NCI-H2029 treated with DMSO at 0.1 percent for 48 hours (cell line): ENCODE measurements at places on chromosomes 2 and 18.

GRCh38 chr2:29227935-29228675 lies 112.9 kb downstream of the CLIP4 start:
- no peak for DNase-seq

DNA sequence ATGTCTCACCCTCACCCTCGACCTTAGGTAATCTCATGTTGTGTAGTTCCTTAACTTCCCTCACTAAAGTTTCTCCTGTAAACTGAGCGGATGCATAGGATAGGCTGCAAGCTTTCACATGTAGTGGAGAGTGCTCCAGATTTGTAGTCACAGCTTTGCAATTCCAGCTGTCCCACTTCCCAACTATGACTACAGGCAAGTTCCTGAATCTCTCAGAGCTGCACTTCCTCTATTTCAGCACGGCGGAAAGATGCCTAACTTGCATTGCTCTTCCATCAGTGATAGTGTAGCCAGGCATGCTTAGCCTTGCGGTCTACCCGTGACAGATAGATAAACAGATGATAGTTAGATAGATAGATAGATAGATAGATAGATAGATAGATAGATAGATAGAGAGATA lies 183.1 kb upstream of the CCDC68 start:
- DNase-seq = no peak

- DNase-seq = no peak
Observed at GRCh38 chr2:9919512-9919911, 32.0 kb upstream of the GRHL1 start.

DNA sequence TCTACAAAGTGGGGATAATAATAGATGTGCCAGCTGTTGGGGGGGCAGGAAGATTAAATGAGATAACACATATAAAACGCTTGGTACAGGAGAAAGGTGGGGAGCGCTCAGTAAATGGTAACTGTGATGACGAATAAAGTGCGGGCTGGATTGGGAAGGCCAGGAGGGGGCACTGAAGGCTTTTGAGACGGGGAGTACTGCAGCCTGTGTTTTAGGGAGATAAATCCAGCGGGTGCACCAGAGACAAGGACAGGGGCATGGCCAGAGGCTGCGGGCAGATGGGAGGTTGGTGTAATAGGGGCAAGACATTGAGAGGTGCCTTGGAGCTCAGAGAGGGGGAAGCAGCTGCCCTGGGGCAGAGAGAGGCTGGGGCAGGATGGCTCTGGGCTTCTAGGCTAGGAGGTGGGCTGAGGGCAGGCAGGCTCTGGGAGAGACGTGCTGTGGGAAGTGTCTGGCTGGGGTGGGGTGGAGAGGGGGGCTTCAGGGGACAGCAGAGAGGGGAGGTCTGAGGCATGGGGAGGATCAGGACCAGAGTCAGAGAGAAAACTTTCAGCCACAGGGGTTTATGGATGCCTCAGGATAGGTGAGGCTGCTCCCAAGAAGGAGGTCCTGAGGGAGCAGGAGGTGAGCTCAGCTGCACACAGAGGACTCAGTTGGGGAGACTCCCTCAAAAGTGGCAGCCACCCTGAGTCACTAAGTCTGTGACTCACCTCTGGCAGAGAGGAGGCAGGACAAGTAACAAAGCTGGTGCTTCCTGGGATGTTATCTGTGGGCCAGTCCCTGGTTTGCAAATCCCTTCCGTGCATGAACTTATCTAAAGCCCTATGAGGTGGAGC lies 18.8 kb downstream of the TEX44 start:
- DNase-seq = no peak

DNA sequence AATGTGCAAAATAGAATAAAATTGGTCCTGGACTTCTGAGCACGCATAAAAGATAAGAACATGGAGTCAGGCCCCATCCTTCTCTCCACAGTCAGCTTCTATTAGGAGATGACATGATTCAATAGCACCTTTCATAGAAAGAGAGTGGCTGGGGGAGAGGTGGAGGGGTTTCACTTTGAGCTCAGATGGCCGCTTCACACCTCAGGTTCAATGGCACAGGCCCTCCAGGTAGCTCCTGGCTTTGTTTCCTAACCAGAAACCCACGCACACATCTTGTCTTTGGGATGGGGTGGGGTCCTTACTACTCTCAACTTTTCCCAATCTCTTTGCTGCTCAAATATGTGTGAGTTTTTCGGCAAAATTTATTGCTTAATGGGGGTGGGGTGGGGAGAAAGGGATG lies 332.3 kb downstream of the CLIP4 start:
- DNase-seq = no peak

- no peak for DNase-seq
Observed at GRCh38 chr2:171158036-171158789, 2.5 kb downstream of the TLK1 start.

DNA sequence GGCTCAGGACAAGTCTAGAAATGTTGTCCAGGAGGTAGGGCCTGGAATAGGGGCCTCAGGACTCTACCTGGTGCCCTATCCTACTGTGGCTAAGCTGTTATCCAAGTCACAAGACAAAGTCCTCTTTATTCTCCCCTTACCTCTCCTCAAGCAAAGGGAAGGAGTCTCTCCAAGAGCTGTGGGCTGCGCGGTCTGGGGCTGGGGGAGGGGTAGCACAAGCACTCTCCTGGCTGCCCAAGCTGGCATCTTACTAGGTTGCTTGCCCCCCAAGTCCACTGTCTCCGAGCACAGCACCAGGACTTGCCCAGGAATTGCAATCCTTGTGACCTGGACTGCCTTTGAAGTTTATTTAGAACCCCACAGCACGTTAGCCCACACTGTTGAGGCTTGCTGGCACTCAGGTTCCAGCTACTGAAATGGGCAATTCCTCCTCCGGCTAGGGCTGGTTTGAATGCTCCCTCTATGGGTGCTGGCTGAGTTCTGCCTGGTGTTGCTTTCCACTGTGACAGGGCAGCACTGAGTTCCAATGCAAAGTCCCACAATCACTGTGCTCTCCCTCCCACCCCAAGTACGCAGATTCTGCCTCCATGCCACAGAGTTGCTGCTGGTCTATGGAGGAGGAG lies 18.5 kb downstream of the DHRS9 start:
- DNase-seq = no peak

DNA sequence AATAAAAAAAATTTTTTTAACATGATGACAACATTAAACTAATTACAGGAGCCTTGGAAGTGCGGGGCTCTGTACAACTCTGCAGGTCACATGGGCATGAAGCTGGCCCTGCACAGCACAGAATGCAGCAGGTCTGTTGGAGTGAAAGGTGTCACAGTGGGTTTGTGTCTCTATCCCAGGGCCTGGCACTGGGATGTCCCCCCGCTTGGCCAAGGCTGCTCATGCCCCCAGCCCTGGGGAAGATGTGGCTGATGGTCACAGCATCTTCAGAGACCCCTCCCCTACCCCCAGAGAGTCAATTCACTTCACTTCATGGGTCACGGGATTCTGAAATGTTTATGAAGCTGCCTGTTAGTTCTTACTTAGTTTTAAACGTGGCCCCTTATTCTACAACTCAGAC lies 95.9 kb upstream of the TAF1B start:
- DNase-seq = no peak

GRCh38 chr2:184554736-184555135 lies 43.6 kb upstream of the ZNF804A start:
- no peak for DNase-seq

DNA sequence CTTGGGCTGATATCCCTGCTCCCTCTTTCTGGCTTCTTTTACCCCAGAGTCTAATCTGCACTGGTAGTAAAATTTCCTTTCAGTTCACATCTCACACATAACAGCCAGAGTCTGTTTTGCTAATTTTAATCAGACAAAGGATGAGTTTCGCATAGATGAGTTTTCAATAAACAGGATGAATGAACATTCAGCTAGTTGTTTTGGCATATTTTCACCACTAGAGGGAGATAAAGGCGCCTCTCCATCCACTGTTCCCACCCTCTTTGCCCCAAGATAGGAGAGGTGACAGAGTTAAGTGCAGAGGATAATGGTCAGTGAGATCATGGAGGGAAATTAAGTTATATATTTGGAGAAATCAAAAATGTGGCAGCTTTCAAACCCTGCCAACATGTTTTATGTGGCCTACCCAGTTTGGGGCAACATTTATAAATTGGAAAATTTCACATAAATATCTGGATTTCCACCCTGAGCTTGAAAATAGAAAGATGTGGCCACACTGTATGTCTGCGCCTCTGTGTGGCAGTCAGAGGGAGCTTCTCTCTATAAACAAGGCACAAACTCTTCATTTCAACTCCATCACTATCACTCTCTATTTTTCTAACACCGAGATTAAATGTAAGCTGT lies 48.5 kb upstream of the DTNA start:
- DNase-seq = peak; percentile 15

GRCh38 chr2:127118467-127118866 lies 11.5 kb upstream of the BIN1 start:
- no peak for DNase-seq

DNA sequence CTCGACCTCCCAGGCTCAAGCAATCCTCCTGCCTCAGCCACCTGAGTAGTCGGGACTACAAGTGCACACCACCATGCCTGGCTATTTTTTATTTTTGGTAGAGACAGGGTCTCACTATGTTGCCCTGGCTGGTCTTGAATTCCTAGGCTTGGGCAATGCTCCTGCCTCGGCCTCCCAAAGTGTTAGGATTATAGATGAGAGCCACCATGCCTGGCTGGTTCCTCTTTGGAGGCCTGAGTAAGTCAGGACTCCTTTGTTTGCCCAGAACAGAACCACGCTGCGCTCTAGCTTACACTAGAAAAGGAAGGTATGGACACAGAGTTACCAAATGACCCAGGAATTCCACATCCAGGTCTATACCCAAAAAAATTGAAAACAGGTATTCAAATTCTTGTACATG lies 135.9 kb upstream of the SLC1A4 start:
- no peak for DNase-seq

DNA sequence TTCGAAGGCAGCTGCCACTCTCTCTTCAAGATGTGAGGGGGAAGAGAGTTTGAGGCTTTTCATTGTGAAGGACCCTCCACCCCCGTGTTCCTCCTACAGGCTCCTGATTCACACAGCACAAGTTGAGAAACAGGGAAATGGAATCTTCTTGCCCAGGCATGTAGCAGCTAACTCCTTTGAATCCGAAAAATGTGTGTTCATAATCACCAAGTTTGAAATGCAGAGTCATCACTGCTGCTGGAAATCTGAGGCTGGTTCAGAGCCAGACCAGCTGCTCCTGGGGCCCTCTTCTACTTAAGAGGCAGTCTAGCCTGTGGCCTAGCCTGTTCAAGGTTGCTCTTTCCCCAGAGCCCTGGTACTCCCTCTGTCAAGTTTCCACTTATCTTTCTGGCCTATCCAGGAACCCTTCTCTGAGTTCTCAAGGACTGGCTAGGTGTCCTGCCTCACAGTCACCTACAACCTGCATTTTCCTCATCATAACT lies 166.4 kb downstream of the TMEM247 start:
- DNase-seq = peak; percentile 27

DNA sequence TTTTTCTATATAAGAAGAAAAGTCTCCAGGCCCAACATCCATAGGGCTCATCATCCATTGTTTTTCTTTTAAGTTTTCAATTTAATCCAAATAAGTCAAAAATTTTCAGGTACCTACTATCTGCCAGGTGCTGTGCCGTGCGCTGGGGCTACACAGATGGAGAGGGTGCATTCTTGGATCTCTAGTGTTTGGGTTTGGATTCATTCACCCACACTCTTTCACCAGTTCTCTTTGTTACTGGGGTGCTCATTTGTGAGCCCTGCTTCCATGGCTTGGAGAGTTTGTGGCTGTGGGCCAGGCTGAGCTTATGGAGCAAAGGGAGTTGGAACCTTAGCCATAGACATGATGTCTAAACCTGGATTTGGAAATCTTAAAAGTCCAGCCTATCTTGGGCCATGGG lies 51.0 kb downstream of the CDK15 start:
- DNase-seq = no peak

- no peak for DNase-seq
Observed at GRCh38 chr2:74291886-74292621, 51.2 kb downstream of the SLC4A5 start.

GRCh38 chr18:65737471-65737955 lies 13.3 kb upstream of the CDH7 start:
- DNase-seq = no peak
